ENCODE measurements at places on chromosomes 6 and 20.

GRCh38 chr6:74867291-74867690 is 338.6 kb downstream of the COL12A1 start:
- no peak for DNase-seq

GRCh38 chr6:164016056-164016455 is 601.5 kb downstream of the QKI start:
- DNase-seq = no peak

DNA sequence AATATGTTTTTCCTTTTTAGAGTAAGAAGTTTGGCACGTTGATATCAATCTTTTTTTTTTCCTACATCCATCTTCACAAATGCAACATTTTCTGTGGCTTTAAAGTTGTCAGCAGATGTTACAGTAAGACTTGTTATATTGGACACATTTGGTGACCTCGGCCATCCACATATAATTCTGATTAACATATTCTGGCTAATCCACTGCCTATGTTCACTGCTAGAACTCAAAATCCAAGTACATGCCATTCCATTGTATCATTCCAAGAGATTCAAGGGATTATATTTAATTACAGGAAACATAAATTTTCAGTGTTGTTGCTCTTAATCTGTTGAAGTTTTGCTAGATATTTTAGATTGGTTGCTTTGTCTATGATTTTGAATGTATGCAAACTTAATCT is 367.6 kb downstream of the TENT5A start:
- DNase-seq = no peak

- no peak for DNase-seq
Observed at GRCh38 chr6:51868591-51869355, 218.6 kb downstream of the PKHD1 start.

DNA sequence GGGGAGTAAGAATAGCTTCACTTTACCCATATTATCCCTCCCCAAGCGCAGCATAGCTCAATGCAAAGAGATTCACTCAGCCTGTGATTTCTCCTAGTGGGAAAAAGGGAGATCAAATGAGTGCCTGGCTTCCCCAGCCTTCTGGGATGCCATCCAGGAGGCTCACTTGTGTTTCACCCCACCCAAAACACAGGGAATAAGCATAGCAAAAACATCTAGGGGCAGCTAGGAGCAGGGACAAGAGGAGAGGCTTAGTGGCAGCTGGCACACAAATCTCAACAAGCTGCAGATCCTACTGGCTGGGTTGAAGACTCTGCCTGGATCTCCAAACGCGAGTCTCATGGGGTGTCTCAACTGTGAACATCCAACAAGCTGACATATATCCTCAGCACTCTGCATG is 715.8 kb downstream of the RNF144B start:
- DNase-seq = no peak

GRCh38 chr20:1793821-1794220 is 101.4 kb upstream of the SIRPA start:
- DNase-seq = no peak

DNA sequence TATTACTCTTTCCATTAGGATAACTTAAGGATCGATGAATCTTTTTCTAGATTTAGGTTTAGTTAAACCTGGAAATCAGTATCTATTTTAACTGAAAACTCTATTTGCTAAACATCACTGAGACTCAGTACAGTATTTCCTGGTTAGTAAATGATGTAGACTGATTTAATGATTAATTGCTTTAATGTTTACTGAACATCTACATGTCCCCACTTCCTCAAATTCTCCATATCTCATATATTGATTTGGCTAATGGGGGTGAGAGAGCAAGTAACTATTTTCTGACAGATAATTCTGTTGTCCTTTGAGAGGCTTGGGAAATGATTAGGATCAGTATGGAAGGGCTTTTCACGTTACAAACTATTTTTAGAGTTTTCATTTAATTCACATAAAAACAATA is 10.3 kb downstream of the MKKS start:
- DNase-seq = no peak

DNA sequence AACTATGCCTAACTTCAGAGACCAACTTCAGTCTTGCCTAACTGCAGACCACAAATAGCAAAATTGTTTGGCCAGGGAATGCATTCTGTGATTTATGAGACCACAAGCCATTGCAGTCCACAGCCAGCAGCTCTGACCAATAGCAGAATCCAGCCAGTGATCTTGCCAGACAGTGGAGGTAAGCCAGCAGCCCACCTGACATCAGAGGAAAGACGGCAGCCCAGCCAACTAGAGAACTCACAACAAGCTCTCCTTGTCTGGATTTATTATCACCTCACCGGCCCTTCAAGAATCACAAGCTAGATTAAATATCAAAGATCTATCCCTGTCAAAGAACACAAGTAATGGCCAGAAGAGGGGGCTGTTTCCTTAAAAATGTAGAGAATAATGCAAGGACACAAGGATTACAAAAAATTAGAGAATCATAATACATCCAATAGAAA is 66.5 kb upstream of the SLC35F1 start:
- DNase-seq = no peak

DNA sequence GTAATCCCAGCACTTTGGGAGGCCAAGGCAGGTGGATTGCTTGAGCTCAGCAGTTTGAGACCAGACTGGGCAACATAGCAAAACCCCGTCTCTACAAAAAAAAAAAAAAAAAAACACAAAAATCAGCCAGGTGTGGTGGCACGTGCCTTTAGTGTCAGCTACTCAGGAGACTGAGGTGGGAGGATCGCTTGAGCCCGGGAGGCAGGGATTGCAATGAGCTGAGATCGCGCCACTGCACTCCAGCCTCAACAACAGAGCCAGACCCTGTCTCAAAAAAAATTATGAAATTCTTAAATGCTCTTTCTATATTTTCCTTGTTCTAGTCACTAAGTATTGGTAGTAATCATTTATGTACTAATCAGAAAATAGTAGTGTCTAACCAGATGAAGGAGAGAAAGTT is 30.6 kb downstream of the SYTL3 start:
- no peak for DNase-seq

GRCh38 chr6:139231206-139231605 is 60.6 kb downstream of the TXLNB start:
- DNase-seq = no peak

DNA sequence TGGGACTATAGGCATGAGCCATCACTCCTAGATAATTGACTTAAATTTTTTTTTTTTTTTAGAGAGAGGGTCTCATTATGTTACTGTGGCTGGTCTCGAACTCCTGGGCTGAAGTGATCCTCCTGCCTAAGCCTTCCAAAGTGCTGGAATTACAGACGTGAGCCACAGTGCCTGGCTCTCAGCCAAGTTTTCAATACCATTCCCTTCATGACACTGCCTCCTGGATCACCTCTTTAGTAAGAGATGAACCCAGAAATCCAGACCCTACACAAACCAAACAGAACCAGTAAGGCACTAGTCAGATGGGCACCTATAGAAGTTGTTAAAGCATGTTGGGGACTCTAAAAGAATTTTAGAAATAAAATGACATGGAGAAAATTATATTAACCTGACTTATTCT is 18.3 kb upstream of the RIMS4 start:
- no peak for DNase-seq

DNA sequence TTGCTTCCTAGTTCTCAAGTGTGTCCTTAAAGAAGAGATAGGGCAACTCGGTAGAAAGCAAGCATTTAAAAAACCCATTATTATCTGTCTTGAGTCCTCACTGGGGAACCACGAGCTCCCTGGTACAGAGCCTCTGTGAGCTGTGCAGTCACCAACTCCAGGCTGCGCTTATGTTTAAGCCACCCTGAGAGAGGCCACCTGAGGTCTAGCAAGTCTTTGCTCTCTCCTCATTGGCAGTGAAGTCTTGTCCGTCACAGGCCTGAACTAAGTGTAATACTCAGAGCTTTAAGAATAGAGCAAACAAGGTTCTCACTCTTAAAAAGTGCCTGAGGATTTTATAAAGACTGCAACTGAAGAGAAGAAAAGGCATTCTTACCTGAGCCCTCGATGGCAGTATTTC is 3.9 kb upstream of the CLDN20 start:
- no peak for DNase-seq

- DNase-seq = no peak
Observed at GRCh38 chr6:29679962-29680361, 990 bp downstream of the ZFP57 start.

DNA sequence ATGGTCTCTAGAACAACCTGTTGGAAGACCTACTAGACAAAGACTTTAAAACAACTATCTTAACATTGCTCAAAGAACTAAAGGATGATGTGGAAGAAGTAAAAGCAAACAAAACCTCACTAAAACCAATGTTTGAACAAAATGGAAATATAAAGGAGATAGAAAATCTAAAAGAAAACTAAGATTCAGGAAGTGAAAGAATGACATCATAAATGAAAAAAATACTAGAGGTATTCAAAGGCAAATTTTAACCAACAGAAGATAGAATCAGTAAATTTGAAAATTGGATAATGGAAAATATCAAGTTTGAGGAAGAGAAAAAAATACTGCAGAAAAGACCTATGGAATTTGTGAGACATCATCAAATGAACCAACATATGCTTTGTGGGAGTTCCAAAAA is 914.1 kb upstream of the GJE1 start:
- DNase-seq = no peak

- no peak for DNase-seq
Observed at GRCh38 chr6:43621078-43621835, 7.8 kb downstream of the GTPBP2 start.

DNA sequence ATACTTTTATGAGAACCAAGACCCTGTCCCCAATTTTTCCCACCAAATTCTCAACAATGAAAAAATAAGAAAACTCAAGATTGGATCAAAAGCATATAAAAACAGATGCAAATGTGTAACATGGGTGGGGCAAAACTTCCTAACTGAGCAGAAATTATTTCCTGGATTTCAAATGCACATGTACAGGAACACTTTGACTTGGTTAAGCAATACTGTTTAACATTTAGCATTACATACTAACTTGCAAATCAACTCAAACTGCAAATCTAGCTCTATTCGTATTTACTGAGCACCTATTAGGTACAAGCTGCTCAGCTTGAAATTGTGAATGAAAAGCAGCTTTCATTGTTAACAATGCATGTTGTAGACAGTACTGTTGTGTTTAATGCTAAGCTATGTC is 40.2 kb downstream of the BMP5 start:
- no peak for DNase-seq

GRCh38 chr6:44667668-44668390 is 280.3 kb downstream of the CDC5L start:
- DNase-seq = peak; percentile 27

- no peak for DNase-seq
Observed at GRCh38 chr20:24954151-24954550, 5.1 kb downstream of the CST7 start.

DNA sequence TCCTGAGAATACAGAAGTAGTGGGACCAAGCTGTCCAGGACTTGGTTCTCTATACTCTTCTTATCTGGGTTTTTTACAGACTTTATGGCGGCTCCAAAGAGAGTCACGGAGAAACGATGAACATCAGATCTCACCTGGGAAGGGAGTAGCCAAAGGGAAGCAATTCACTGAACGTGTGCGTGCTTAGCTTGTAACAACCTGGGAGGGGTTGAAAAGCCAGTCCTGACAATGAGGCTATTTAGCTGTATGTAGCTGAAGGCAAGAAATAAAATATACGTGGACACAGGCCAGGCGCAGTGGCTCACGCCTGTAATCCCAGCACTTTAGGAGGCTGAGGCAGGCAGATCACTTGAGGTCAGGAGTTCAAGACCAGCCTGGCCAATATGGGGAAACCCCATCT is 18.2 kb upstream of the RBL1 start:
- no peak for DNase-seq

DNA sequence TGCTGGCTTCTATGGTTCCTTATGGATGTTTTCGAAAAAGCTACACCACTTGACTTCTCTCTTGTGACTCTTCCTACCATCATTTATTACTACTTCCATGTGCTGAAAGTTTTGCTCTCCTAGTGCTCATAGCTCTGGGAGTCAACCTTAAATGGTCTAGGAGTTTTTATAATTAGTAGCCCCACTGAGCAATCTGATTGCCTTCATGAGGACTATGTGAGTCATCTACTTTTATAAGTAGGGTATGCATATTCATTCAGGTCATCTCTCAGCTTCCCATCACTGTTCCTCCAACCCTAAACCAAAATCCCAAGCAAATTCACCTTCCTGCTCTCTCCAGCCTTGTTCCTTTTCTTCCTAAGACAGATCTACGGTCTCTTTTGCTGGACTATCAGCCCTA is 17.4 kb upstream of the FAXC start:
- no peak for DNase-seq

- DNase-seq = no peak
Observed at GRCh38 chr6:5809450-5809849, 197.3 kb downstream of the NRN1 start.

- no peak for DNase-seq
Observed at GRCh38 chr6:109944448-109944847, 33.7 kb upstream of the GPR6 start.

DNA sequence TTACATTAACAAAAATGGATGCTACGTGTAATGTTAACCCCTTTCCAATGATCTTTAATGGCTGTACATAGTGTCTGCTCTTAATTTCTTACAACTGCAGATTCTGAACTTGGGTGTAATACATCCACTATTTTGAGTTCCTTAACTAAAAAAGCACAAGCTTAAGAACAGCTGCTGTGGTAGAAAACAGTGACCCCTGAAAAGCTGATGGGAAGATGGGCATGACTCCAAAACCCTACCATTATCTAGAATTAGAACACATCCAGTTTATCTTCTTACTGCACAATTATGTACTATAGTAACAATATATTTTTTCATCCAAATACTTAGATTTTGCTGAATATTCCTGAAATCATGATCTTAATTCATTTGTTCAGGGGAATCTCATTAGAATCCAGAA is 49.3 kb downstream of the LYRM4 start:
- DNase-seq = no peak

- DNase-seq = no peak
Observed at GRCh38 chr6:5453546-5453945, 192.2 kb downstream of the FARS2 start.

- DNase-seq = no peak
Observed at GRCh38 chr6:78749326-78749725, 118.0 kb upstream of the IRAK1BP1 start.

DNA sequence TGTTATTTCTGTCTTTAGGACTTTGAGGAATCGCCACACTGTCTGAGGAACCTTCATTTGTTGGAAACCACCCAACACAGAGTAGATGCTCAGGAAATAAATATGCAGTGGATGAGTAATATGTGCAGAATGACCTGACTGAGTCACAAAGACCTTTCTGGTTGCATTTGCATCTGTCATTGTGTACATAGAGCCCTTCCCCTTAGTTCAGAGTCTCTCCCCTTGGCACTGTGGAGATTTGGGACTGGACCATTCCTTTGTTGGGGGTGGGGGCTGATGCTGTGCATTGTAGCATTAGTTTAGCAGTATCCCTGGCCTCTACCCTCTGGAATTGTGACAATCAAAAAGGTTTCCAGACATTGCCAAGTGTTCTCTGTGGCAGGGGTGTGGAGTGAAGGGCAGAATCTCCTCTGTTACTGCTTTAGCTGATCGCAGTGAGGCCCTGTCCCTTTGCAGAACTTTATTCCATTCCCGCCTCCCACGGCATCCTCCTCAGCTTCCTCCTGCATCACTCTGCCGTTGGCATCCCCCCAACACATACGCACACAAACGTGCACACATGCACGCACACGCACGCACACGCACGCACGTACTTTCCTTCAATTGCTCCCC is 64.5 kb downstream of the EYA2 start:
- no peak for DNase-seq

- no peak for DNase-seq
Observed at GRCh38 chr6:102204351-102204750, 810.8 kb downstream of the GRIK2 start.
